ENCODE measurements at places on chromosomes 7 and 10.

GRCh38 chr10:78231939-78232338, 198.3 kb downstream of the RPS24 start:
- no peak for DNase-seq

GRCh38 chr7:12257582-12257981, 46.5 kb downstream of the TMEM106B start:
- no peak for DNase-seq

DNA sequence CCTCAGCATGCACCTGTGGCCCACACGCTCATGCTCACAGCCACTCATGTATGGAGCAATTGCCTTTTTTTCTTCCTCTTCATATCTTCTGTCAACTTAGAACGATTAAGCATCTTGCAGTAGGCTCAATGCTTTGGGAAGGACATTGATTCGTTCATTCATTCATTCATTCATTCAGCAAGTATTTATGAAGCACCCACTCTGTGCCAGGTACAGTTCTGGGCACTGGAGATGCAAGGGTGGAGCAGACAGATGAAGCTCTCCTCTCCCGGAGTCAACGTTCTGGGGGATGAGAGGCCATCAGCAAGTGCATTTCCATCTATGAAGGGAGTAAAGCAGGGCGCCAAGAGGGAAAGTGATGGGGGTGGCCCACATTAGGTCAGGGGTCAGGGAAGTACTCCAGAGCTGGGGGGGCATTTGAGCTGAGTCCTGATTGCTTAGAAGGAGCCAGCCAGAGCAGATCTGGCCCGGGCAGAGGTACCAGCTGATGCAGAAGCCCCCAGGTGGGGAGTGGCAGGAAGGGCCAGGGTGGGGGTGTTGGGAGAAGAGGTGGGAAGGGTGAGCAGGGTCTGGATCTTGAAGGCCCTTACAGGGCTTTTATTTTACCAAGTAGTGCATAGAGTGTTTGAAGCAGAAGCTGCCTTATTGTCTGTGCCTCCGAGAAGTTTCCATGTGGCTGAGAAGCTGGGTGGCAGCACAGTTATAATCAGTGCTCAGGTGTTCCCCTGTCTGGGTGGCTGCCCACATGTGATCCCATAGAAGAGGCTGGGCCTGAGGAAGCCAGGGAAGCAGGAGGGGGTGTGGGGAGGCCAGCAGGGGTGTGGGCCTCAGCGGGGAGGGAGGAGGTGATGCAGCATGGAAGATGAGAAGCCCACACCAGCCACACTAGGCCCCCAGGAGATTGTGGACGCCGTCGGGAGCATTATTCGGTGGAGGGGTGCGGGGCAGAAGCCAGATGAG, 36.2 kb downstream of the CHST3 start:
- no peak for DNase-seq

DNA sequence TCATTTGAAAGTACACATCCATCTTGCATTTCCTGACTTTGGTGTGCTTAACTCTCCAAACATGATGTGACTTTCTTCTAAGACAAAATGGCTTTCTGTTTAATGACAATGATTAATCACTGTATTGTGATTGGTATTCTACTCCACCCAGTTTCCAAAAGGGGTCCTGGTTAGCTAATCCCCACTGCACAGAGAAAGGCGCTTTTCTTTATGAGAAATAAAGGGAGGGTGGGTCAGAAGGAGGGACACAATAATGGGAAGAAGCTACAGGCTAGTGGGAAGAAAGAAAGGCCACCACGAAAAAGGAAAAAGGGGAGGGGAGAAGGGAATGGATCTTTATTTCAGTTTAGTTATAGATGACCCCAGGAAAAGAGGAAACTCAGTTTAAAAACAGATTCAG, 69.2 kb downstream of the PRTFDC1 start:
- no peak for DNase-seq

- DNase-seq = no peak
Observed at GRCh38 chr7:66050337-66050957, 25.2 kb upstream of the ASL start.

- DNase-seq = no peak
Observed at GRCh38 chr7:112199672-112200071, 6.5 kb downstream of the DOCK4 start.
